ENCODE measurements at places on chromosomes 11 and 22.

- DNase-seq: no peak
These were observed 1386.0 kb upstream of the TENM4 start for GRCh38 chr11:80826808-80827207.

- no peak for DNase-seq
These were observed 3.7 kb downstream of the SPCS2 start for GRCh38 chr11:74952752-74953151.

DNA sequence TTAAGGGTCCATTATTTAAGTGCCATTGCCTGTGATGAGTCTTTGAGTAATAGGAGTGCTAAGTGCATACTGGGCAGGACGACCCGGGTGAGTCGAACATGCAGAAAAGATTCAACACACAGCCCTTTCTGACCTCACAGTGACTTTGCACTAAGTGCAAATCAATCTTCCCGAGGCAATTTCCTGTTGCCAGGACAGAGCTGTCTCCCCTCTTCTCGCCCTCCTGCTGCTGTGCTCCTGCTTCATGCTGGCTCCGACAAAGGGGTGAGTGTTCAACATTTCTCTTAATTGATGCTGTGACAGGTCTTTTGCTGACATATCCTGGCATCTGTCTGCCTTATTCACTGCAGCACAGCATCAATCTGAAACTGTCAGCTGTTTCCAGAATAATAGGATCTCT is 42.0 kb downstream of the MCHR1 start:
- no peak for DNase-seq

DNA sequence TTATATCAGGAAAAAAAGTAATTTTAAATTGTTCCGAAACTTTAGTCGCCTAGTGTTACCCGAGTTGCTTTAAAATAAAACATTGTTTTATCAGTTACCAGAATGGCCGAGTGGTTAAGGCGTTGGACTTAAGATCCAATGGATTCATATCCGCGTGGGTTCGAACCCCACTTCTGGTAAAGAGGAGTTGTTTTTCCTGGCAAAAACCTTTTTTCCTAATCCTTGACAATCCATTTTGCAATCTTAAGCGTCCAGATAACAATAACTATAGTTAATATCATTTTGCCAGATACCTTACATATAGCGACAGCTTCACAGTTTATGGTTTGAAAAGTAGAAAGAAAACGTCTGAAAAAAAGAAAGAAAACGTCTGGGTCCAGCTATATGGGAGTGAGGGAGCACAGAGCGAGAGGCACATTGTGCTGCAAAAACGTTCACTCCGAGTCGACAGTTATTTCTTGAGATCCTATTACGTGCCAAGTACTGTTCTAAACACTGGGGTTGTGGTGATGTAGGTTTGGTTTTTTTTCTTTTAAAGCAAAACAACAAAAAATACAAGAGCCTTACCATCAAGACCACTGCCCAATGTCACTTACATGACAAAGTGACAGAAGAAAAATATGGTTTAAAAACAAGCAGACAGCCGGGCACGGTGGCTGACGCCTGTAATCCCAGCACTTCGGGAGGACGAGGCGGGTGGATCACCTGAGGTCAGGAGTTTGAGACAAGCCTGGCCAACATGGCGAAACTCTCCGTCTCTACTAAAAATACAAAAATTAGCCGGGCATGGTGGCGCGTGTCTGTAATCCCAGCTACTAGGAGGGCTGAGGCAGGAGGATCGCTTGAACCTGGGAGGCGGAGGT is 40.6 kb downstream of the OR4D9 start:
- DNase-seq: no peak

- no peak for DNase-seq
These were observed 1.3 kb downstream of the CLMP start for GRCh38 chr11:123193742-123194141.

- DNase-seq: no peak
These were observed 21.1 kb downstream of the STIM1 start for GRCh38 chr11:3876613-3877012.

DNA sequence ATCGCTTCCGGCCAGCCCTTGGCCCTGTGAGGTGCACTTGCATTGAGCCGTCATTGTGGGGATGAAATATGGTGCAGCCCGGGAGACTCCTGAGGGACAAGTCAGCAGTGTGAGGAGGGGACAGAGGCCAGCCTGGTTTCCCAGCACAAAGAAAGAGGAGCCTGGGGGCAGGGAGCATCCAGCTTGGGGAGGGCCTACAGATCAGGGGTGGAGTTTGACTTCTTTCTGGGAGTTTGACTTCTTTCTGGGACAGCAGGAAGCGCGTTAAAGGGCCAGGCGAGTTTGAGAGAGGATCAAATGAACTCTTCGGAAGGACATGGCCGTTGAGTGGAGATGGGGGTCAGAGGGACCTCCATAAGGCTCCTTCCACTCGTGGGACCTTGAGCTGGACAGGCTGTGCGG is 91.9 kb downstream of the LRRC32 start:
- no peak for DNase-seq

DNA sequence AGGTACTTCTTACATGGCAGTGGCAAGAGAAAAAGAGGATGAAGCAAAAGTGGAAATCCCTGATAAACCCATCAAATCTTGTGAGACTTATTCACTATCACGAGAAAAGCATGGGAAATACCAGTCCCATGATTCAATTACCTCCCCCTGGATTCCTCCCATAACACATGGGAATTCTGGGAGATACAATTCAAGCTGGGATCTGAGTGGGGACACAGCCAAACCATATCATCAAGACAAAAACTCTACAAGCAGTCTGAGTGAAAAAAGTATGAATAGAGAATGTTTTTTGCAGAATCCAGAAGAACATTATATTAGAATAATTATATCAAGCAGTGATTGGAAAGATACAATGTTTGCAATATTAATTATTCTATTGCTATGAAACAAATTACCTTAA is 893.7 kb downstream of the FAM181B start:
- DNase-seq: no peak

DNA sequence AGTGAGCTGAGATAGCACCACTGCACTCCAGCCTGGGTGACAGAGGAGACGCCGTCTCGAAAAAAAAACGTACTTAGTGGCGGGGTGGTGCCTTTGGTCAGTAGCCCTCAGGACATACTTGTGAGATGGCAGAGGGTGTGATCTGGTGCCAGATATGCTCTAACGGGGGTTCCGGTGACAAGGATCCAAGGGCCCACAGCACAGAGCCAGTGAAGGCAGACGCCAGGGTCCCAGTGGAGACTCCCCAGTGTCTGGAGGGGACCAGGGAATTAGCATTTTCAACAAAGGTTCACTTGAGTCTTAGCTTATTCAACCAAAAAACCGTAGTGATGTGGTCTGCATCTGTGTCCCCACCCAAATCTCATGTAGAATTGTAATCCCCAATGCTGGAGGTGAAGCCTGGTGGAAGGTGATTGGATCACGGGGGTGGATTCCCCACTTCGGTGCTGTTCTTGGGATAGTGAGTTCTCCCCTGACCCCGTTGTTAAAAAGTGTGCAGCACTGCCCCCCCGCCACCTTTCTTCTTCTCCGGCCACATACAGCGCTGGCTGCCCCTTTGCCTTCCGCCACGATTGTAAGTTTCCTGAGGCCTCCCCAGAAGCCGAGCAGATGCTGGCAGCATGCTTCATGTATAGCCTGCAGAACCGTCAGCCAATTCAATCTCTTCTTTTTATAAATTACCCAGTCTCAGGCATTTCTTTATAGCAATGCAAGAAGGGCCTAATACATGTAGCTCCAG is 26.6 kb upstream of the OSBPL5 start:
- no peak for DNase-seq

DNA sequence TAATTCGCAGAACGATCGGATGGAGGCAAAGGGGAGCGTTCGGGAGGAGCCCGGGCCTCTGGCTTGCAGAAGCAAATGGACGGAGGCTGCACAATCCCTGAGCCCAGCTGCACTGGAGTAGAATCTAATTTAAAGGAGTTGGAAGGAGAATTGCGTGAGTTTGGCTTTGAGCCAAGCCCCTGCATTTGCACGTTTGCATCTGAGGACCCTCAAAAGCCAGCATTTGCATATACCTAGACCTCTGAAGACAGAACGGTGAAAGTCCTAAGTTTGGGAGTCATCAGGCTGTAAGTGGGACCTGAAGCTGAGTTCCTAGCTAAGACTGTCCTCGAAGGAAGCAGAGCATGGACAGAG is 15.6 kb downstream of the TP53AIP1 start:
- DNase-seq: no peak

DNA sequence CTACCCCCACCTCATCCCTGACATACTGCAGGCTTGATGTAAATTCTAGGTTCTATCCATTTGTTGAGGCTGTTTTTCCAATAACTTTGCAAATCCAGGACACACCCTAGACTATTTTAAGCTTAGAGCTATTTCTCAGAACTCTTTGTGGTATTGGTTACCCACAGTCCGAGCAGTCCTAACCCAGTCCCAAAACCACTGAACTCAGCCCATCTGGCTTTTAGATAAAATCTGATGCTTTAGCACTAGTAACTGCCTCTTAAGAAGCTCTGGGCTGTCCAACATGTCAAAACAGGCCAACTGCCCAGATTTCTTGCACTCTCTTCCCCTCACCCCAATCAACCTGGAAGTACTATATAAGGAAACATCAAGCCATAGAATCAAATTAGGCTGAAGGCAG is 344.4 kb upstream of the CADM1 start:
- no peak for DNase-seq

- no peak for DNase-seq
These were observed 8.1 kb downstream of the P2RX6 start for GRCh38 chr22:21022955-21023614.

GRCh38 chr11:127118811-127119210 is 118.2 kb upstream of the KIRREL3 start:
- no peak for DNase-seq

- DNase-seq: no peak
These were observed 128.9 kb downstream of the RBFOX2 start for GRCh38 chr22:35899736-35900135.

DNA sequence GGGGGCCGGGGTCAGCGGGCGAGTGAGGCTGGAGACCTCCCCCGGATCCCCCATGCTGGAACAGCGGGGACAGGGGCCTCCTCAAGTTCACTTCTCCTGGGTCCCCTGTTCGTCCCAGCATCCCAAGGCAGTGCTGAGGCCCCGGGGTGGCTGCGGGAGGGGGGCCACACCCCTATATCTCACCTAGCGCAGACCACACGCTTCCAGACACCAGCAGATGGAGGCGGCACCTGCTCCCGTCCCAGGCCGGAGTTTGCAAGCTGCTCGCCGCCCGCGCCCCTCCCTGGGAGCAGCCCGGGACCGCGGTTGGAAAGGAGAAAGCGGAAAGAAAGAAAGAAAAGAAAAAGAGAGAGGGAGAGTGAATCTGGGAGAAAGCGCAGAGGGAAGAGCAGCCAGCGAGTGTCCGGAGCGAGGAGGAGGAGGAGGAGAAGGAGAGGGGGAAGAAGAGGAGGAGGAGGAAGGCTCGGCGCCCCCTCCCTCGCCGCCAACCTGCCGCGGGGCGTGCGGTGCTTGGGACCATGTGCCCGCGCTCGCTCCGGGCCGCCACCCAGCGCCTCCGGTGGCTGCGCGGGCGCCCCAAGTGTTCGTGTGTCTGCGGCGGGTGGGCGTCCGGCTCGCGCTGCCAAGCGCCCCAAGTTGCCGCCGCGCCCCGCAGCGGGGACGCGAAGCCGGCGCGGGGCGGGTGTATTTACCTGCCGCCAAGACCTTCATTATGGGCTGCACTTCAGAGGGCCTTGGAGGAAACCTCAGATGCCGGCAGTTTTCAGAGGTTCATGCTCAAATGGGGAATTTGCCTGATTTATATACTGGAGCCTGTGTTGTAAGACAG is at the start of gene LIF:
Gene LIF, minus strand, starts transcription at position 775 of the 829 bp plus-strand sequence. Its CDS starts 64 bp downstream, at position 711.
- DNase-seq: peak; percentile 55

- DNase-seq: no peak
These were observed 70.5 kb downstream of the UBASH3B start for GRCh38 chr11:122726028-122726427.
